ENCODE measurements at places on chromosomes 4 and X. TPM values are rescaled to one million over a fixed set of nuclear protein-coding genes. Genes with fewer than 3 reads are reported as not detected.

DNA sequence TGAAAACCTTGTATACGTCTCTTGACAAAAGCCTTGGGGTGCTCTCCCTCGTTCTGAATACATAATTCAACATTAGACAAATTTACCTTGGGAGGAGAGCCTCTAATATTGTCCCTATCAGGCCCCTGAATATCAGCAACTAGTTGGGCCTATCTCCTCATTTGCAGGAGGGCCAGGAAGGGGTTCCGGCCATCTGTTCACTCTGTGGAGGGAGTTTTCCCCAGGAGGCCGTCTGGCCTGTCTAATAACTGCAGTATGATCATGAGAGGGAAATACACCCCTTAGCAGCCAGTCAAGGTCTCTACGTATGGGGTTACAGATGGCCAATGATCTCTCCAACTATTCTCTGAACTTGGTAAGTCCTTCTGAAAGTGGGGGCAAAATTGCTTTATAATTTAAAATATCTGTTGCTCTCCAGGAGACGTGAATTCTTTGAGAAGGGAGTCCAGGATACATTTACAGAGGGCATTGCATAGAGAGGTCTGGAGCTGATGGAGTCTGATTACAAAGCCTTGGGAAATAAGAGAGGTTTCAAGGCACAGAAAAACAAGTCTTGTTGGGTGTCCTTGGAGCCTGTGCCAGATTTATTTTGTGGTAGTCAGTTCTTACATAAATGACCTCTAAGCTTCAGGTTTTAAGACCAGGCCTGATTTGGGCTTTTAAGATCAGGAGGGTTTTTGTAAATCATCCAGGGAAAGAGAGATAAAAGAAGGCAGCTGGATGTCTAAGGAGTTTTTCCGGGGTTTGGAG lies 48.2 kb upstream of the UXT start:
- no peak for DNase-seq
- H3K4me1 ChIP-seq: no peaks in the 10 kb centered on the region
- H3K27ac ChIP-seq: no peak overlapping the region
- no peaks in the 10 kb centered on the region for H3K27me3 ChIP-seq
- H3K36me3 ChIP-seq: no peaks in the 10 kb centered on the region
- no peak overlapping the region for H3K4me3 ChIP-seq

GRCh38 chr4:24774452-24774851 lies 20.9 kb upstream of the SOD3 start:
- H3K36me3 ChIP-seq: no peaks in the 10 kb centered on the region
- no peak overlapping the region for H3K4me3 ChIP-seq
- no peak for DNase-seq
- H3K4me1 ChIP-seq: peaks cover 17% of the 10 kb centered on the region

DNA sequence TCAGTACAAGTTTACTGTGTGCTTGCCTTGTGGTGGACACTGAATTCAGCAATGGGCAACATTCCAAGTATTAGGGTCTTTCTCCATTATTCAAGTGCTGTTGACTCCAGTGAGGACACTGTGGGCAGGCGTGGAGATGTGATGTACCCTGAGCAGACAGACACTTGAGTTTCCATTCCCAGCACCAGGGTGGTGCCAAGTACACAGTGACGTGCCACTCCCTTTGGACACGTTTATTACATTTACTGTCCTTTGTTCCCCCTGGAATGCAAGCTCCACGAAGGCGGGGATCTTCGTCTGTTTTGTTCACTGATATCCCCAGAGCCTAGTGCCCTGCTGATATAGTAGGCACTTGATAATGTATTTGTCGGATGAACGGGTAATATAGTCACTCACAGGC lies 130.6 kb upstream of the STX18 start:
- H3K4me3 ChIP-seq: no peak overlapping the region
- H3K27me3 ChIP-seq: no peaks in the 10 kb centered on the region
- no peaks in the 10 kb centered on the region for H3K4me1 ChIP-seq
- no peak overlapping the region for H3K27ac ChIP-seq
- no peaks in the 10 kb centered on the region for H3K36me3 ChIP-seq

GRCh38 chr4:53044651-53044960 lies 182.5 kb downstream of the RASL11B start:
- no peaks in the 10 kb centered on the region for H3K27me3 ChIP-seq
- H3K36me3 ChIP-seq: no peaks in the 10 kb centered on the region
- no peak overlapping the region for H3K27ac ChIP-seq
- H3K4me1 ChIP-seq: no peaks in the 10 kb centered on the region
- H3K4me3 ChIP-seq: no peak overlapping the region
- no peak for DNase-seq

DNA sequence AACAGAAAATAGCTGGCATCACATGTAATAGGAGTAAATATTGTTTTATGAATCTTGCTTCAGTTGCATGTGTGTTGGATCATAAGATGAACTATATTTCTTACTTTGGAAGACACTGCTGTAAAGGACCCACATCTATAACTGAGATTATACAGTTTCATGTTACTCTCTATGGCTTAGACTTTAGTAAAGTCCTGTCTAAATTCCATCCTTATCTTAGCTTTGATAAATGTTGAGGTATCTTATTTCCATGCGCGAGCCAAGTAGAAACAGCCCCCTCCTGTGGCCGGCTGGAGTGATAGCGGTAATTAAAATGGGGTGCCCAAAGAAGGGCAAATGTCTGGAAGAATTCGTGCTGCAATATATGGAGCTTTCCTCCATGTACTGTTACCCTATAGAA lies 43.0 kb downstream of the CCDC158 start:
- no peak overlapping the region for H3K4me3 ChIP-seq
- H3K27me3 ChIP-seq: no peaks in the 10 kb centered on the region
- DNase-seq: peak; percentile 26
- H3K36me3 ChIP-seq: no peaks in the 10 kb centered on the region

DNA sequence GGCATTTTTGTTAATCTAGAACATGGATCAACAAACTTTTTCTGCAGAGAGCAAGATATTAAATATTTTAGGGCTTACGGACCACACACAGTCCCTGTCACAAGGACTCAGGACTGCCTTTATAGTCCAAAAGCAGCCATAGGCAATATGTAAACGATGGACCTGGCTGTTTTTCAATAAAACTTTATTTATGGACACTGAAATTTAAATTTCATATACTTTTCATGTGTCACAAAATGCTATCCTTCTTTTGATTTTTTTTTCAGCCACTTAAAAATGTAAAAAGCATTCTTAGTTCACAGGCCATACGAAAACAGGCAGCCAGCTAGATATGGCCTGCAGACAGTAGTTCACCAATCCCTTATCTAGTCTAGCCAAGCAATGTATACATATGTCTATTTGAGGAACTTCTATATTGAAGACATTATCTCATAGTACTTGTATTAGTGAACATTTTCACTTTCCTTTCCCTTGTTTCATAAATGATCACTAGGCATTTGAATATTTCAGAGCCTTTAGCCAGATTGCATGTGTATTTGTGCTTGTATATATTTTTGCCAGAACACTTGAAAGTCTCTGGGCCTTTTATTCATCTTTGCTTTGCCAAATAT lies 350.9 kb downstream of the RPA4 start:
- no peak overlapping the region for H3K27ac ChIP-seq
- H3K4me1 ChIP-seq: no peaks in the 10 kb centered on the region
- no peaks in the 10 kb centered on the region for H3K27me3 ChIP-seq
- no peak overlapping the region for H3K4me3 ChIP-seq

The UCHL1 gene
- not detected for polyA plus RNA-seq

The ADRA2C gene
- not detected for polyA plus RNA-seq

GRCh38 chr4:80336582-80336981 lies 1.1 kb downstream of the CFAP299 start:
- no peak for DNase-seq
- peaks cover 8% of the 10 kb centered on the region for H3K4me1 ChIP-seq
- no peak overlapping the region for H3K27ac ChIP-seq
- H3K4me3 ChIP-seq: no peak overlapping the region

The PROM1 gene
- polyA plus RNA-seq: not detected

DNA sequence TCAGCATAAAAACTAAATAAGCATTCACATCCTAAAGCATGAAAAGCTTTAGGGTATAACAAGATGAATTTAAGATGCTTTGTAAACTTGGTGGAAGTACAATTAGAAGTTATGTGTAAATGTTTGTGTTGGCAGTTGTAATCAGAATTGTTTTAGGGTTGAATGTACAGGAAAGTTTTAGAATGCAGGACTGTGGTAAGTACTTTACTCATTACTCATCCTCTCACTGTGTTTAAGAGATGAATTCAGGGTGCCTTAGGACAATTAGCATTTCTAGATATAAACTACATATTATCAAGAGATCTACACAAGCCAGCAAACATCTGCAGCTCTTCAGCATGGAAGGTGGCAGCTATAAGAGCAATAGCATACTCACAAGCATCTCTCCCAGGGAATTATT lies 77.5 kb upstream of the ELOVL6 start:
- no peak overlapping the region for H3K4me3 ChIP-seq
- no peak overlapping the region for H3K27ac ChIP-seq
- H3K36me3 ChIP-seq: no peaks in the 10 kb centered on the region
- H3K4me1 ChIP-seq: no peaks in the 10 kb centered on the region

GRCh38 chr4:158496030-158496741 lies 25.5 kb upstream of the RXFP1 start:
- no peaks in the 10 kb centered on the region for H3K4me1 ChIP-seq
- no peak overlapping the region for H3K4me3 ChIP-seq
- peak; percentile 15 for DNase-seq
- H3K27ac ChIP-seq: no peak overlapping the region
- no peaks in the 10 kb centered on the region for H3K36me3 ChIP-seq

The TMEM47 gene
- not detected for polyA plus RNA-seq

- no peak overlapping the region for H3K4me3 ChIP-seq
- no peaks in the 10 kb centered on the region for H3K27me3 ChIP-seq
- no peak overlapping the region for H3K27ac ChIP-seq
- no peaks in the 10 kb centered on the region for H3K36me3 ChIP-seq
- DNase-seq: no peak
These were observed 512.6 kb upstream of the GALNT7 start for GRCh38 chr4:172656055-172656454.

DNA sequence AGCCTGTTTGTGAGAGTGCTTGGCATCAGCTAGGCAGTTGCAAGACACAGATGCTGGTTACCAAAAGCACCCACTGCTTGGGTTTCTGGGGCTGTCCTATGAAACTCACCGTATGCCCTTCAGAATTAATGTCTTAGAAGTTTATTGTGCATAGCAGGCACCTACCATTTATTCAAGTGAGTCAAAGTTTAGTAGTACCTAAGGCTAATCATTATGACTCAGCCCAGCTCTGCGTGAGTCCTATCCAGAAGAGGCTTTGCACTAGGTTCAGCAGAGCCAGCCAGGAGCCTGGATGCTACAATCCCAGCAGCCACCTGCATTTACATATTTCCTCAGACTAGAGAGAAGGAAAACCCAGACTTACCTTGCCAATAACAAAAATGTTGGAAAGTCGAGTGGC lies 4.2 kb downstream of the RPS4X start:
- no peak overlapping the region for H3K27ac ChIP-seq
- peaks cover 58% of the 10 kb centered on the region for H3K36me3 ChIP-seq
- no peak overlapping the region for H3K4me3 ChIP-seq
- DNase-seq: no peak

DNA sequence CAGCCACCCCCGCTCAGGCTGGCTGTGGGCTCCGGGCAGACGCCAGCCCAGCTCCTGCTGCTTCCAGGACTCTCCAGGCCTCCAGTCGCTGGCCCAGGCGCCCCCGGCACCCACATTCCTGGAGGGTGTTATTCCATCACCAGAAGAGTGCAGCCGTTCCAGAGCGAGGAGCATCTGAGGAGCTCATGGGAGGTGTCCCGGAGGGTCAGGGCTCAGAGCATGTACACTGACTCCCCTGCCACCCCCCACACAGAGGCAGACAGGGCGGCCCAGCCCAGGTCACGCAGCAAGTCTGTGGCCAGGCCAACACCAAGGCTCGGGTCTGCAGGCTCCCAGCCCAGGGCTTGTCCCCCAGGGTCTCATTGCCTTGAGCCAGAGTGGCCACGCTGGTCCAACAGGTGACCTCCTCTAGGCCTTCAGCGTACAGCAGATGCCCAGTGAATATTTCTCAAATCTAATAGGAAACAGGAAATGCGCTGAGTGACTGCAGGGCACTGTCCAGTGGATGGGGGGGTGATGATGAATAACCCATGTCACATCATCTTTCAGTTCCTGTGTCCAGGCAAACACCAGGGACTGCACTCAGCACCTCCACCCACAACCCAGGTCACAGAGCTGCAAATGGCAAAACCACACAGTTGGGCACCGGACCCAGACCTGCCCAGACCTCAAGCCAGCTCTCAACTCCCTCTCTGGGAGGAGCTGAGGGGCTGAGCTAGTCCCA lies 37.2 kb downstream of the ABLIM2 start:
- DNase-seq: no peak
- H3K36me3 ChIP-seq: no peaks in the 10 kb centered on the region
- H3K4me3 ChIP-seq: no peak overlapping the region
- H3K27ac ChIP-seq: no peak overlapping the region
- H3K27me3 ChIP-seq: no peaks in the 10 kb centered on the region

GRCh38 chr4:74294681-74295080 lies 13.6 kb upstream of the EPGN start:
- no peaks in the 10 kb centered on the region for H3K4me1 ChIP-seq
- H3K36me3 ChIP-seq: no peaks in the 10 kb centered on the region
- no peak overlapping the region for H3K27ac ChIP-seq
- no peak for DNase-seq
- H3K4me3 ChIP-seq: no peak overlapping the region

The NEIL3 gene
- polyA plus RNA-seq: 0.85 TPM

The PAGE5 gene
- polyA plus RNA-seq: not detected

DNA sequence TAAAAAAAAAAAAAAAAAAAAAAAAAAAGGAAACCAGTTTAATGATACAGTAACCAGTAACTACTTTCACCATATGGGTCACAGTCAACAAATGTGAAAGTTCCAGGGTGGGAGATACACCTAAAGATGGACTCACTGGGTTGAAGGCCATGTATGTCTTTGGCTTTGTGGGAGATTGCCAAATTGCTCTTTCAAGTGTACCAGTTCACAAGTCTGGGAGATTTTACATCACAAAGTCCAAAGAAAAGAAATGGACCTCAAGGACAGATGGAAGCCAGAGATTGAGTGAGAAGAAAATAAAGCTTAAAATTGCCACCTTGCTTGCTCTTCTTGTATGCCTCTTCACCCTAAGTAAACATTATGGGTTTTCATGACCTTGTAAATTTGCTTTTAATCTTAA lies 65.3 kb downstream of the NHS start:
- no peak for DNase-seq
- no peak overlapping the region for H3K4me3 ChIP-seq
- H3K27ac ChIP-seq: no peak overlapping the region
- H3K4me1 ChIP-seq: no peaks in the 10 kb centered on the region
- H3K36me3 ChIP-seq: no peaks in the 10 kb centered on the region

The SCD5 gene
- polyA plus RNA-seq: 0.37 TPM

- H3K27me3 ChIP-seq: no peaks in the 10 kb centered on the region
- H3K27ac ChIP-seq: no peak overlapping the region
- DNase-seq: no peak
- H3K36me3 ChIP-seq: no peaks in the 10 kb centered on the region
- no peaks in the 10 kb centered on the region for H3K4me1 ChIP-seq
- no peak overlapping the region for H3K4me3 ChIP-seq
These were observed 23.5 kb upstream of the CEP135 start for GRCh38 chr4:55925241-55925640.

- H3K27ac ChIP-seq: no peak overlapping the region
- H3K36me3 ChIP-seq: no peaks in the 10 kb centered on the region
- H3K4me3 ChIP-seq: no peak overlapping the region
- DNase-seq: no peak
- H3K27me3 ChIP-seq: peaks cover 8% of the 10 kb centered on the region
These were observed 38.6 kb downstream of the SORBS2 start for GRCh38 chr4:185773419-185773818.

Data from CD14-positive monocyte (primary cell).